ENCODE measurements at places on chromosomes 1 and 21.

GRCh38 chr21:36022427-36023091 lies 37.8 kb downstream of the SETD4 start:
- DNase-seq, result no peak

DNA sequence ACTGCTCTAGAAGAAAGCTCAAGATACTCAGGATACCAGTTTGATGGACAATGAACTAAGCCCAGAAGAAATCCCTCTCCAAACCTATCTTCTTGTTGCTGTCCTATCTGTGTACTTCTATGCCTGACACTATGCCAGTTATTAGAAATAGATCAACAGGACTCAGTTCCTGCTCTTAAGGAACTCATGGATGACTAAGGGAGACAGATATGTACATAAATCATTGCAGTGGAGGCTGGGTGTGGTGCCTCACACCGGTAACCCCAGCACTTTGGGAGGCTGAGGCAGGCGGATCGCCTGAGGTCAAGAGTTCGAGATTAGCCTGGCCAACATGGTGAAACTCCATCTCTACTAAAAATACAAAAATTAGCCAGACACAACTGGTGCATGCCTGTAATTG lies 42.4 kb upstream of the AK4 start:
- no peak for DNase-seq

- no peak for DNase-seq
These were observed 19.5 kb downstream of the NUAK2 start for GRCh38 chr1:205301842-205302588.

DNA sequence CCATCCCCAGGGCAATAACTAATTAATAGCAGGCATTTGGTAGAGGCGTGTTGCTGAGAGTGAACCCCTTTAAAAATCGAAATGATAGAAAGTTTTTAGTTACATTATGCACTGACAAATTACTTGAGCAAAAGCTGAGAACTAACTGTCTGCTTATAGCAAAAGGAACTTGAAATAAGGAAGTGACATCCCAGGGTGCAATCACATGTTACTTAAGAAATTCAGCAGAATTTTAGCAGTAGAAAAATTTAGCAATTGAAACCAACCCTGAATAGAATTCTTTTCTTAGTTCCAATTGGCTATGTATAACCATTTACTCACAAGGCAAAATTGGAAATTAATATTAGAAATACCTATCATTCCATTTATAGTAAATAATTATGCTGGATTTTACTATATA lies 139.5 kb upstream of the SAMSN1 start:
- no peak for DNase-seq

DNA sequence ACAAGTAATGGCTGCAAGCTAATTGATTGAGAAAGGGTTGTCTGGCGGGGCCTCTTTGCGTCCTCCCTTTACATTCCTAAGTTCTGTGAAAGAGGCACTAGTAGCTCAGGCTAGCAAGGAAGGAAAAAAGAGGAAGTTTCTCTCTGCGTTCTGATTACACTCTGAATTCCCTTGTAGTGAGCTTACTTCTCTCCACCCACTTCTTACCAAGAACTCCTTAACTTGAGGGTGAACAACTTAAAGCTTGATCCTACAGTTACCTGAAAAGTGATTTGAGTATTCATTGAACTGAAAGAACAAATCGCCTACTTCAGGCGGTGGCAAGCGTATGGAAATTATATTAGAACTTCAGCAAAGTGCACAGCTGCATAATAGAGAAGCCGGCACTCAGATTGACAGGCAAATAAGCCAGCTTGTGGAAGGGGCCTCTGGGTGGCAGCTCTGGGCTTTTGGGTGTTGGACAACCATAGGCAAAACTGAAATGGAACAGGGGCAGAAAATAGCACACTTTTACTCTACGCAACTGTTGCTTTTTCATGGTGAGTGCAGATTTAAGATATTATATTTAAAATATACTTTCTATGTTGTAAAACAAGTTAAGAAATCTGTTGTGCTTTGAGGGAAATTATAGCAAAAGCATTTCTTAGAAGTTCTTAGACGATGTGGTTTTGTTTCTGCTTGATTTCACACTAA lies 464.5 kb downstream of the USP25 start:
- DNase-seq, result no peak

DNA sequence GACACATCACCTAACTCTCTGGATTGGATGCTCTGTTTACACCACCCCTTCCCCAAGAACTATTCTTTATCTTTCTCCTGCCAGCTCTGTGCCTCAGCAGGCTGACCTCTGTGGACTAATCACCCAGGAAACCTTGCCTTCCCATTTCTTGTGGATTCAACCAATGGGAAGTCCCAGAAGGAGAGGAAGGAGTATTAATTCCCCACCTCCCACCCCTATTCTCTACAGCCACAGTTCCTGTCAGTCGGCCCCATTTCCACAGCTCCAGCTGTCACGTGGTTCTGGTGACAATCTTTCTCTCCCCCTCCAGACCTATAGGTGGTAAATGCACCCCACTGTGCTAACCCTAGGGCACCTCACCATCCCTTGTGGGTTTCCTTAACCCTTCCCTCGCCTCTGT lies 46.8 kb upstream of the SSBP3 start:
- DNase-seq, result no peak

DNA sequence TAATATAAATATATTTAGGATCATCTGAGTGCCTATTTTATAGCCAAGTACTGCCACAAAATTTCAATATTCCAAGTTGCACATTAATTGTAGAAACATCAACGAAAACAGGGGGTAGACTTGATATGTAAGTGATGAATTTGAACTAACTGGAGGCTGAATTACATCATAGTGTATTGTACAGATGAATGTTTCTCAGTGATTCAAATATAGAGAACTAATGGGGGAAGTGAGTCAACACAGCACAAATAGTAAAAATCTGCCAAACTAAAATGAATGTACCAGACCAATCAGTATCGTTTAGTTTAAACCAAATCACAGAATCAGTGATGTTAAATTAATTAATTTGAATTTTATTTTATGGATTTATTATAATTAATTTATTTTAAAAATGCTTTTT lies 42.8 kb downstream of the RTCA start:
- DNase-seq, result no peak

DNA sequence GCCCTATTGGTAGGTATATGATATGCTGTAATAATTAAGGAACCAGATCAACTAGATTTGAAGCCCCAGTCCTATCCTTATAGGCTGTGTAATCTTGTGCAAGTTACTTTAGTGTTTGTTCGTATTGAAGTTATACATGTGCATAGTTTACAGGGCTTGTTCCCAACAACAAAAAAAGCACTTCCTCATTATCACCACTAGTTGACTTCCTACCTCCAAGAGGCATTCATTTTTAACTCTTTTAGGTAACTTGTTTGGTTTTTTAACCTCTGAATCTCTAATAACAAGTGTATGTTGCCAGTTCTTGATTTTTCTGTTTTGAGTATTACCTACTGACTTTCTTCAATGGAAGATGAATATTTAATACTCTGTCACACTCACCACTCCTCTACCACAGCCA lies 71.9 kb downstream of the ST3GAL3 start:
- DNase-seq, result no peak

DNA sequence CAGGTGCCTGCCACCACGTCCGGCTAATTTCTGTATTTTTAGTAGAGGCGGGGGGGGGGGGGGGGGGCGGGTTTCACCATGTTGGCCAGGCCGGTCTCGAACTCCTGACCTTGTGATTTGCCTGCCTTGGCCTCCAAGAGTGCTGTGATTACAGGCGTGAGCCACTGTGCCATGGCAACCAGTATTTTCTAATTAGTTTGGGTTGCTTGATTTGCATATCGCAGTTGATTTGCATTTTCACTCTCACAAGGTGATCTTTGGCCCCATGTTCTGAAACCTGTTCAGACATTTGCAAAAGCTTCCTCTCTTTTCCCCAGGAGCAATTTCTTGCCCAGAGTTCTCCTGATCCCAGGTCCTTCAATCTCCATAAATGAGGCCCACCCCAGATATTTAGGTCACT lies 1.7 kb downstream of the TOR3A start:
- no peak for DNase-seq

GRCh38 chr1:28108001-28108400 lies 19.6 kb upstream of the EYA3 start:
- DNase-seq, result no peak

- no peak for DNase-seq
These were observed 3.0 kb upstream of the TRIM63 start for GRCh38 chr1:26070296-26070962.

DNA sequence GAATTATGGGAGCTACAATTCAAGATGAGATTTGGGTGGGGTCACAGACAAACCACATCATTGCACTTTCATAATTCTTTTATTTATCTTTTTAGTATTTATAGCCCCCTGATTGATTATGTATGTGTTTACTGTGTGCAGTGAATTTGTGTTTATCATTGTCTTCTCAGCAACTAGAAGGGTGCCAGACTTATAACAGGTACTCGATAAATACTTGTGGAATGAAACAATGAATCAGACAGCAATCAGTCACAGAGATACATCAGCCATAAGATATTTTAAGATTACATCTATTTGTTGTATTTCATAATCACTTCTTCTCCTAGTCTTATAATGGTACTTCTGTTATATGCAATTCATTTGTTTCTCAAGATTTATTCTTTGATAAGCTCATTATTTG lies 273.2 kb downstream of the PTPRC start:
- DNase-seq, result no peak

DNA sequence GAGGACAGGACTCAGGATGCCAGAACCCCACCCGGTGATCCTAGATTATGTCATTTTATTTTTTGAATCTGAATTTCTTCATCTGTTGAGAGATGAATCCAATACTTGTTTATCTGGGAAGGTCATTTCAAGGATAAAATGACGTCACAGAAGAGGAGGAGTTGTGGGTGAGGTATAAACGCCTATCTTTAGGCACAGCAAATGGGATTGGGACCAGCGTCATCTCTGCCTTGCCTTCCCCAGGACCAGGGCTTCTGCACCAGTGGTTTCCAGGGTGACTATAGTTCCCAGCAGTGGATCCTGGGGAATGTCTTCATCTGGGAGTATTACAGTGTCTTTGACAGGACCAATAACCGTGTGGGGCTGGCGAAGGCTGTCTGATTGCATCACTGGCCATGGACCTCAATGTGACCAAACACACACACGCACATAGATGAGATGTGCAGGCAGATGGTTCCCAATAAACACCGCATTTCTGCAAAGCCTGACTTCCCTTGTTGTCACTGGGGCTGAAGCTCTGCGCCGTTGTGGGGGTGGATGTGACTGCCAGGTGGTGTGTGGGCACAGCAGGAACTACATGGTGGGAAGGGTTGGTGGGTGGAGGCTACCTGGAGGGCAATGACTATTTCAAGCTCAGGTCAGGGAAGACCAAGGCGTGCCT lies 28.1 kb downstream of the KCNA10 start:
- no peak for DNase-seq

- DNase-seq, result no peak
These were observed 58.7 kb upstream of the PDE9A start for GRCh38 chr21:42594616-42595282.

DNA sequence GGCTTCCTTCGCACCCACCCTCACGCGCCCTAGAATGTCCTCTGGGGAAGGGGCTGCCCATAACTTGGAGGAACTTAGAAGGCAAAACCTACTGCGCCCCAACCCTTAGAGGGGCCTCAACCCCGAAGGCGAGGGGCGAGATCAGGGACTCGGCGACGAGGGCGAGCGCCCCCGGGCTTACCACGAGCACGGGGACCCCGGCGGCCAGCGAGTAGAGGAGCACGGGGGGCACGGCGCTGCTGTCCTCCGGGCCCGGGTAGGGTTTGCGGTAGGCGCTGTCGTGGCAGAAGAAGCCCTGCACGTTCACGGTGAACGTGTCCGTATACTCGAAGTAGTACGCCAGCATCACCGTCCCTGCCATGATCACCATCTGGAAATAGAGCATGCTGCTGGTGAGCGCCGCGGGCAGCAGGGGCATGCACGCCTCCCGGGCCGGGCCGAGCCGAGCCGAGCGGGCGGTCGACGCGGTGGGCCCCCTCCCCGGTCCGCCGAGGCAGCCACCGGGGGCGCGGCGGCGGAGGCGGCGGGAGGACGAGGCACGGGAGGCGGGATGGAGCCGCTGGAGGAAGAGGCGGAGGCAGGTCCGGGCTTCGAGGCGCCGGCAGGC lies 304 bp downstream of the PLPPR5 start:
- DNase-seq, result no peak

DNA sequence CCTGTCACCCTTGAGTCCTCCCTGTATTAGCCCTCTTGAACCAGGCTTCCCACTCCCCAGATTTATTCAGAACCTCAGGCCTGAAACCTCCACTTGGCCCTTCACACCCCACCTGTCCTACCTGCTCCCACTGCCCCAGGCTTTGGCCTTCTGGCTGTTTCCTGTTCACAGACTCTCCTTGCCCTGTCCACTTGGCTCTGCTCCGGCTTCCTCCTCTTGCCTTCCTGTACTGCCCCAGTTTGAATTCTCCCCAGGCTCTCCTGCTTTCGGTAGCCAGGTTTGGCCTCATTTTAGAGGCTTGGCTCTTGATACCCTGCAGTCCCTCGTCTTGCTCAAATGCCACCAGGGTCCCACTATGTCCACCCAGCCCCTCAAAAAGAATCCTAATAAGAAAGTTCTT lies 385.2 kb downstream of the KCNH1 start:
- no peak for DNase-seq

- DNase-seq, result no peak
These were observed 122.7 kb downstream of the VAV3 start for GRCh38 chr1:107842241-107842640.

DNA sequence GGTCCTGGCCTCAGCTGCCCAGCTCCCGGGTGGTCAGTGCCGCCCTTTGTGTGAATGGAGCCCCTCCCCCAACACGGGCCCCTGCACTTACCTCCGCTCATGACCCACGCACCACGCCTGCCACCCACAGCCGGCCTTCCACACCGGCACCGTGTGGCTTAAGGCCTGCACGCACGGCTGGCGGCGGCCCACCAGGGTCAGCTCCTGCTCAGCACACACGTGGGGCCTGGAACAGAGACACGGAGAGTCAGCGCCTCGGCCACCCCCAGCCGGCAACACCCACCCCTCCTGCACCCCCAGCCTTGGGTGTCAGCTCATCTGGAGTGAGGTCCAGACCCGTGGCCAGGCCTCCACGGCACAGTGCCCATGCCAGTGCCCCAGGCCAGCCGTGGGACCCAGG lies 8.9 kb downstream of the MEGF6 start:
- no peak for DNase-seq

DNA sequence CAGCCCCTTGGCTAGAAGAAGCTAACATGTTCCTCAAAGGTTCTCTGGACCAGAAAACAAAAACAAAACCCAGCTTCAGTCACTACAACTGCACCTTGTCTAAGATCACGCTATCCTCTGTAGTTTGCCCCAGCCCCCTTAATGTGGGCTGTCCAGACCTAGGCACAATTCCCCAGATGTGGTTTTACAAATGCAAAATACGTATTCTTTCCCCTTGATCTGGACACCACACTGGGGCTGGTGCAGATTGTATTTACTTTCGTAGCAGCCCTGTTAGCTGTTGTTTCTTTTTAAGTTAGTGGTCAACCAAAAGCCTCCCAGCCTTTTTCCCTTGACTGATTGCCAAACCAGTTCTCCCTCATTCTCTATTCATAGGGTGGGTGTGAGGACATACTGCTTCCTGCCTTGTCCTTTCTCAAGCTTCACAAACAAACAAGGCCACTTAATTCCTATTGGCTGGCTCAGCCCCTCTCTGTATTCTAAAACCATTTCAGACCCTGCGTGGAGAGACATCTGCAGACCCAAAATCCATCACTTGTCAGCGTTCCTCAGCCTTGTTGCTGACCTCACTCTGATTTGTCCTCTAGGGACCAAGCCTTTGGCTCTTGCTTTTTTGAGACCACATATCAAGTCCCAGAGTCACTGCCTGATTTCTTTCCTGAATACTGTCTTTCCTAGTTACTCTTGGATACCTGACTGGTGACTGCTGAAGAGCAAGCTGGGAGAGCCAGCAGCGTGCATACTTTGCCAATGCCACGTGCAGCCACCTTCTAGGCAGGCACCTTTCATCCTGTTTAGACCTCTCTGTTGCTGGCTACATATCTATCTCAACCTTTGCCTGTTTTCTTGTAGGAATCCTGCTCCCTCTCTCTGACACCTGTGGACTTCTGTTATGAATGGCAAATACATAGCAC lies 96.4 kb upstream of the RAB3GAP2 start:
- no peak for DNase-seq
